ENCODE measurements at places on chromosomes 2 and 18. TPM values are rescaled to one million over a fixed set of nuclear protein-coding genes. Genes with fewer than 3 reads are reported as not detected.
A peak's percentile ranks its signal among the peaks of the same experiment; 100 is the strongest.

DNA sequence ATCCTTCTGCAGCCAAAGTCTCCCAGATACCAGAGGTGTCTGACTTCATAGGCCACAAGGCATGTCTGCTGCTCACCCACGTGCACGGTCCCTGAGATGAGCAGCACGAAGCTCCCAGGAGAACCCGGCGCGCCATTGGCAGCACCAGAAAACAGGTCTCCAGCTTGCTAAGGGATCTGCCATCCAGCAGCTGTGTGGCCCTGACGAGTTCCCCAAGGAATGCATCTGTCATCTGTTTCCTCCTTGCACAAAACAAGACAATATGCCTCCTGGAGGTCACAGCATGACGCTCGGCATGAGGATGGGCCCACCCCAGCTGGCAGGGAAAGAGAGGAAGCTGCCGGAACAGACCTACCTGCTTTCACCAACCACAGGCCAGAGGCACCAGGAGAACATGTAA, 29.2 kb downstream of the HS6ST1 start:
- no peaks in the 10 kb centered on the region for H3K36me3 ChIP-seq
- no peaks in the 10 kb centered on the region for H3K27me3 ChIP-seq
- no peak for DNase-seq
- no peak overlapping the region for H3K27ac ChIP-seq
- H3K4me3 ChIP-seq: no peak overlapping the region
- no peaks in the 10 kb centered on the region for H3K4me1 ChIP-seq

DNA sequence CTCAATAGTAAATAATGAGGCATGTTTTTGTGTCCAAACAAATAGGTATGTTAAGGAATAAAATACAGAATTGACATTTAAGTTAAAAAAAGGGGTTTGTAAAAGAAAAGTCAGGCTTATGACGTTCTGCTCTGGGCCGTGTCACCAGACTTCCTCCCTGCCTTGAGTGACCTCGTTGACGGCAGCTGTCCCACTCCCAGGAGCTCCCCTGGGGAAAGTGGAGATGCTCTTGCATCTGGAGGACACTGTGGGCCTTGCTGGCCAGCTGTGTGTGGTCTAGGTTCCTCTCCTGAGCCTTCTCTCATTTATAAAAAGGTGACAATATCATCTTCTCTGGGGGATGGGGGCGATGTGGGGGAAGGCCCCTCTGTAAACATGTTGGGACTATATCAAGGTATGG, 196.2 kb downstream of the CLIP4 start:
- no peak overlapping the region for H3K27ac ChIP-seq
- H3K36me3 ChIP-seq: no peaks in the 10 kb centered on the region
- DNase-seq: no peak
- no peak overlapping the region for H3K4me3 ChIP-seq
- H3K27me3 ChIP-seq: no peaks in the 10 kb centered on the region

DNA sequence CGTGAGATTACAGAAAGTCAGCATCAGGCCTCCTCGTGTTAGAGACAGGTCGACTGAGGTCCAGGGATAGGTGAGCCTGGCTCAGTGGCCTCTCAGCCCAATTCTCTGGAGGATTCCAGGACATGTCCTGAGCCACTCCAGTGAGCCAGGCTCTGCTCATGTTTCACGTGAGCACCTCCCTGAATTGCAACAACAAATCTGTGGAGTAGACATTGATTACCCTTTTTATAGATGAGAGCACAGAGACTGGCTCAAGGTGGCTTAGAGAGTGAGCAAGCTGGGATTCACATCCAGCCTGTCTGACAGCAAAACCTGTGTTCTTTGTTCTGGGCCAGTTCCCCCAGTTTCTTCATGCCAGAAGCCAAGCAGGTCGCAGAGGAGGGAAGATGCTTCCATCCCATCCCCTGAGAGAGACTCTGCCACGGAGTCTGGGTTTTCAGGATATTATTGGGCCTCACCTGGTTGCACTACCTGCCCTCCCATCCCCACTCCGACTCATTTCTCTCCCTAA, 46.4 kb downstream of the HS1BP3 start:
- no peak for DNase-seq
- H3K4me1 ChIP-seq: peaks cover 26% of the 10 kb centered on the region
- no peak overlapping the region for H3K27ac ChIP-seq
- H3K36me3 ChIP-seq: no peaks in the 10 kb centered on the region

DNA sequence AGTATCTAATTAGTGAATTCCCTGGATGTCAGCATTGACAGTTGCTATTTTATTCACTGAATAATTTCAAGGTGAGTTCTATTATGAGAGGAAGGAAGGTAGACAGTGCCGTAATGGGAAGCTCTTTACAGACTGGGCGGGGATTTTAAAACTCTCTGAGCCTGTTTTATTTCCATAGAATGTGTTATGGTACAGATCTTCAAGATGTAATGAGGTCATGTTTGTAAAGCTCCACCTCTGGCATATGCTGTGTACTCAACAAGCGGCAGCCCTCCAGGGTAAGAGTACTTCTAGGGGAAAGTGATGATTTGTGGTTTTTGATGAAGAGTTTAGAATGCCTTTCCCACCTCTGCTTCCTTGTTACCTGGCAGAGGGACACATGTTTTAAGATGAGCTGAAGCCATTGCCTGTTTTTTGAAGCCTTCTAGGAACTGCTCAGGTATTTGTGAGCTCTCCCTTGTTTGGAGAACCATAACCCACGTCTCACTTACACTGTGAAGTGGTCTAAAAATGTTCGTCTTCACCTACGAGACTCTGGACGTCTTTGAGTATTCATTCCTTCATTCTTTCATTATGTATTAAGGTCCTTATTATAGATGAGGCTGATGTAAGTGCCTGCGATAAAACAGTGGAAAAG, 251.2 kb downstream of the PTGR3 start:
- no peaks in the 10 kb centered on the region for H3K4me1 ChIP-seq
- DNase-seq: no peak
- no peaks in the 10 kb centered on the region for H3K36me3 ChIP-seq
- no peaks in the 10 kb centered on the region for H3K27me3 ChIP-seq
- no peak overlapping the region for H3K27ac ChIP-seq

LRRFIP1 gene
- 196 TPM for total RNA-seq

- no peaks in the 10 kb centered on the region for H3K27me3 ChIP-seq
- no peaks in the 10 kb centered on the region for H3K4me1 ChIP-seq
- no peak overlapping the region for H3K4me3 ChIP-seq
- no peaks in the 10 kb centered on the region for H3K36me3 ChIP-seq
- DNase-seq: no peak
These were observed 69.9 kb downstream of the KCNH7 start for GRCh38 chr2:162768656-162769055.

RIT2 gene
- not detected for total RNA-seq

SFTPB gene
- total RNA-seq: not detected

DNA sequence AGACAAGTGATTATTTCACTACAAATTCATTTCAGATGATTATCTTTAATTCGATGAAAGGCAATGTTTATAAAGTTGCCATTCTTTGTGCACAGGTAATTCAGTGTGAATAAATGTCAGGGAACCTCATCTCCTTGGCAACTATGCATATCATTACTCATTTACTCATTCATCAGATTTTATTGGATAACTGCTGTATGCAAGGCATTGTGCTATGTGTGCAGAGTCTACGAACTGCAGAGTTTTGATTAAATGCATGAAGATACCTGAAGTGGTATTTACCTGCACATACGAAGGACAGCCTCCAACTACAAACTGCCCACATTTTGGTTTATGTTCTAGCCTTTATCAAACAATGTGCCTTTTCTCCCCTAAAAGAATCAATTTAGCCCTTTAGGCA, 3.5 kb downstream of the RND3 start:
- peak overlapping the region; percentile 86 for H3K4me3 ChIP-seq
- H3K4me1 ChIP-seq: peaks cover 59% of the 10 kb centered on the region
- H3K27ac ChIP-seq: peak overlapping the region; percentile 99
- DNase-seq: no peak

AMMECR1L gene
- total RNA-seq: 6.6 TPM

DNA sequence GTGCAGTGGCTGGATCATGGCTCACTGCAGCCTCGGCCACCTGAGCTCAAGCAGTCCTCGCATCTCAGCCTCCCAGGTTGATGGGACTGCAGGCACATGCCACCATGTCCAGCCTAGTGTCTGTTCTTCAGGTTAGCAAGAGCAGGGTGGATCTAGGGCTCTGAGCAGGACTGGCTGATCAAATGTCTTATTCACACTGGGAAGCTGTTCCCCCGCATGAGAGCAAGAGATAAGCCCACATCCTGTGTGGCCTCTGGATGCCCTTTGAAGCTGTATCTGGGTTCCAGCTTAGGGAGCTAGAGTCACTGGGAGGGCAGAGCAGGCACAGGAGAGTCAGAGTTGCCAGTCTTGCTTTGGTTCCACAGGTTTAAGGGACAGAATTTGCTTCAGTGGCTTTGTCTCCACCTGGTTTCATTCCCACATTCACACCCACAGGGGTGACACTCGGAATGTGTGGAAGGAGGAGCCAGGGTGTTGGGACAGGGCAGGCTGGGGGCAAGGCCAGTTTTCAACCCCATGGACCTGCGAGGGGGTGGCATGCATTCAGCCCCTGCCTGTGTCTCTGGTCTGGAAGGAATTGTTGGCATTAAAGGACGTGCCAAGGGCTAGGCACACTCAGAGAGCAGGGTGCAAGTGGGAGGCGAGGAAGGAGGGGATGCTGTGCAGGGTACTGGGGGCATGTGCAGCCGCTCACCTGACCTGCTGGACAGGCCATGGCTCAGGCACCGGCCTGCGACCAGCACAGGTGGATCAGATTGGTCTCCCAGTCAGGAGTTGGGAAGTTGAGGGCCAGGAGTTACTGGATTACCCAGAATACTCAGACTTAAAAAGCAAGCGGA, 24.5 kb downstream of the PTPN18 start:
- DNase-seq: no peak
- H3K27ac ChIP-seq: no peak overlapping the region
- H3K4me1 ChIP-seq: no peaks in the 10 kb centered on the region
- no peak overlapping the region for H3K4me3 ChIP-seq

- DNase-seq: no peak
- no peak overlapping the region for H3K4me3 ChIP-seq
- no peaks in the 10 kb centered on the region for H3K36me3 ChIP-seq
- H3K27ac ChIP-seq: no peak overlapping the region
- H3K27me3 ChIP-seq: no peaks in the 10 kb centered on the region
These were observed 556.2 kb upstream of the ZEB2 start for GRCh38 chr2:145076085-145076484.
